M059J (cell line): ENCODE measurements at places on chromosomes 3 and 15. TPM values are rescaled to one million over a fixed set of nuclear protein-coding genes. Genes with fewer than 3 reads are reported as not detected.

GRCh38 chr15:63372018-63372705 lies 9.5 kb downstream of the CA12 start:
- peak; percentile 97 for DNase-seq

Gene FBXO40
- not detected in 2 replicates for total RNA-seq

GRCh38 chr15:100877551-100877950 lies 2.1 kb upstream of the ALDH1A3 start:
- DNase-seq = no peak

Gene GABRA5
- total RNA-seq = 0.57 TPM in 1 of 2 replicates, not detected in the other

DNA sequence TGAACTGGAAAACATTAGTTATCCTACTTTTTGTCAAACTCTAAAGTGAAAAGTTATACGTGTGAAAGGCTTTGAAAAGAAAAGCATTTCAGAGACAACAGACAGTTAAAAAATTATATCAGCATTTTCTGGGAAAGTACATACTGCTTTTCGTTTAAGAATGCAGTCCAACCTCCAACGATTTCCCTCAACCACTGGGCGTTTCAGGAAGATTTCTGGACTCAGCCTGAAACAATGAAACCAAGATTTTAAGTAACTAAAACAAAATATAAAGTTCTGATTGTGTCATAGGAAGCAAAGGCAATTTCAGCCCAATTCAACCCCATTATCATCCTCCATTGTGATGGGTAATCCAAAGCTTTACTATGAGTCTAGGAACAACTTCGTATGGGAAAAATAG lies 110.7 kb downstream of the PLD1 start:
- DNase-seq = no peak

DNA sequence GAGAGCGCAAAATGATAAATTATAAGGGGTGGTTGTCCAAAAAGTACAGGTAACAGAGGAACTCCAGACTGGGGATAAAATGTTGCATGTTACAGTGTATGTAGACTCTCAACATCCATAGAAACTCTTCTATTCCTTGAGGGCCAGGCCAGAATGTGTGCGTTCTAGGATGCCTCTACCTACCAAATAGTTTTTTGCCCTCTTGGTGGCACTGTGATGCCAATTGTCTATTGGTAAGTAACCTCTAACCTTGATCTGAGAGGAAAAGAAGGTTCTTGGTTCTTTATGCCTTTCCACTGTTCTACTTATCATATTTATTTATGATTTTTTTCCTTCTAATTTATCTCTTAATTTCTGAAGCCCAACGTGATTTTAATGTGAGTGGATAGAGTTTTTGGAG lies 424.6 kb downstream of the GRM7 start:
- DNase-seq = no peak

DNA sequence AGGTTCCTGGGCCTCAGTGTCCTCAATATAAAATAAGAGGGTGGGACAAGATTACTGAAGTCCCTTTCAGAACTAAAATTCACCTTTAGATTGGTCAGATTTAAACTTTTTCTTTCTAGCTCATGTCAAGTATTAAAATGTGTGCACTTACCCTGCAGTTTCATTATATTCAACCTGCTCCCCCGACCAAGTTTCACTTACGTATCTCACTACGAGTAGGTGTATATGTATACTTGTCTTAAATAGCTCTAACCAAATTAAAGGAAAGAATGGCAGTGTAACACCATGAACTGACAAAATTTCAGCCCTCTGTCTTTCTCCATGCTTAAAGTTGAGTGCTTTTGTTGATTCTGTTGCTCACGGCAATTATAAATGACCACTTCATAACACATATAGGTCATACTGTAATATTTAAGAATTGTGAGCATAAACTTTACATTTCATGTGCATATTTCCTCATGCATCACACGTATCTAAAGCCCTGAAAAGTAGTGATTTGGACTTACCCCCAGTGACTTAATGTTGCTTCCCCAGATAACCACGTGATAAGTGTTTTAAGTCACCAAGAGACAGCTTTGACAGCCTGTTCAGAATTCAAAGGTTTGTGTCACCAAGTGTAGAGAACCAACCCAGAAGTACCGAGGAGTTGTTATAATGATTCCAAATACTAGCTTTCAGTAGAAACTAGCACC lies 70.0 kb downstream of the PGPEP1L start:
- no peak for DNase-seq

DNA sequence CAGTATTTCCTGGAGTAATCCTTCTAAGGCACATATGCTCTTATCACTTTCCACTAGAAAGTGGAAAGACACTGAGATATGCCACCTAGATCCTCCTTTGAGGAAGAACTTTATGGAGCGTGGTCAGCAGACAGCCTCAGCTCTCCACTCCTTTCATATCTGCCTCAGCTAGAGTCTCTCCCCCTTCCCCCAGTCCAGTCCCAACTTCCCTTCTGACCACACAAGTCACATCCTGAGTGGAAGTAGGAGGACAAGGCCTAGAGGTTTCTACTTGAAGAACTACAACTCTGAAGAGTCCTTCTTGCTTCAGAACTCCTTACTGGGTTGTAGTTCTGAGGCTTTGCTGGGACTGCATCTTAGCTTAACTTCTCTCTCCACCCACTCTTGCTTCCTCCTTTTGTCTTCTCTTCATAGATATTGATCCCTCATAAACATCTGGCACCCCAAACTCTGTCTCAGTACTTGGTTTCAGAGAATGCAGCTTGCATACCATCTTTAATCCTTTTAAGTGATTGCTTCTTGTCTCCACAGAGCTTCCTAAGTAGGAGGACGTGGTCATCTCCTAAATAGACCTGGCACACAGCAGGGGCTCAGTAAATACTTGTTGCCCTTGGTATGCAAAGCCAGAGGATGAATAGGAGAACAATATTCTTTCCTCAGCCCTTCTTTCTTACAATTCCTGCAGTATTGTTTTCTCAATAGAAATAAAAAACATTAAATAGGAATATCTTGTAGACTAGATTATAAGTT lies 109.6 kb downstream of the OXSM start:
- no peak for DNase-seq

DNA sequence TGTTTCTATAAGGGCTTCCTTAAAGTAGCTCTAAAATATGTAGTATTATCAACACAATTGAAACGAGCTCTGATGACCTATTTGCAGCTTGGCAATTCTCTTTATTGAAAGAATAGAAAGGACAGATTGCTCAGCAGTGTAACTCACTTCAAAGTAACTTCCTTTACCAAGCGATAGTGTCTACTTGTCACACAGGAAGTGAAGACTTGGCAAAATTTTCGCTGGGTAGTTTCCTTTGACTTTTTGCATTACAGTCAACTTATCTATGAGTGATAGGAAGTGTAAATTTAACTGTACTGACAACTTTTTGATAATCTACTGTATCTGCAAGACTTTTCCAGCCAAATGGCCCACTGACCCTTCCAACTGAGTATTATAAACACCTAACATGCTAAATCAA lies 22.8 kb downstream of the SLC9A9 start:
- DNase-seq = no peak

Gene RETNLB
- not detected in 2 replicates for total RNA-seq

Gene SLC12A8
- total RNA-seq = 44.5 and 57.6 TPM in 2 replicates

GRCh38 chr3:152350776-152351175 lies 82.0 kb downstream of the MBNL1 start:
- DNase-seq = no peak
